ENCODE measurements at places on chromosomes 1 and 21.

DNA sequence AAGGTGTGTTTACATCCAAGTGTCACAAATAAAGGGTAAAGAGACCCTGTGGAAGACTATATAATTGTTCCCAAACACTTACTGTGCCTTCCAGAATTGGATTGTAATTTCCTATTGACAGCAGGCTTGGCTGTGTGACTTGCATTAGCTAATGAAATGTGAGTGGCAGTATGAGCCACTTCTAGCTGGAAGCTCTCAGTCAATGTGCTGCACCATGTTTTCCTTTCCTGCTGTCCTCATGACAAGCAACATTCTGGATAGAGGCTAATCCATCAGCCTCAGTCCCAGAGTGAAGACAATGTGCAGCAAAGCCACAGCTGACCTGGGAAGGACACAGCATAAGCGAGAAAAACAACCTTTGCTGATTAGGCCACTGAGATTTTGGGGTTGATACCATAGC is 5.9 kb upstream of the FOXJ3 start:
- DNase-seq, result no peak

DNA sequence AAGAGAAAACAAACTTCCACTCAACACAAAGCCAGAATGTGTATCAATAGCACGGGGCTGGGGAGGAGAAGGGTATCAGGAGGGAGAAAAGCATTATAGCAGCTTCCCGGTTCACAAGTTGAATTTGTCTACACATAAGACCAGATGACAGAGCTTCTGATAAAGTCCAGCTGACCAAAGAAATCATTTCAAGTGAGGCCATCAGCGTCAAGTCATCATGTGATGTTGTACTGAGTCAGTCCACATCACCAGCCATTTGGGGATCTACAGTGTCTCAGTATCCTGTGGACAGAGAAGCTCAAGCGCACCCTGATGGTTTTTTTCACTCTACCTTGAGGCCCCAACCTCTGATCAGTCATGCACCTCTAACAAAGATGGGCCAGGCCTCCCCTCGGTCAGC is 33.0 kb downstream of the SETD4 start:
- no peak for DNase-seq

GRCh38 chr1:154779551-154780189 is 90.4 kb downstream of the KCNN3 start:
- DNase-seq, result no peak

DNA sequence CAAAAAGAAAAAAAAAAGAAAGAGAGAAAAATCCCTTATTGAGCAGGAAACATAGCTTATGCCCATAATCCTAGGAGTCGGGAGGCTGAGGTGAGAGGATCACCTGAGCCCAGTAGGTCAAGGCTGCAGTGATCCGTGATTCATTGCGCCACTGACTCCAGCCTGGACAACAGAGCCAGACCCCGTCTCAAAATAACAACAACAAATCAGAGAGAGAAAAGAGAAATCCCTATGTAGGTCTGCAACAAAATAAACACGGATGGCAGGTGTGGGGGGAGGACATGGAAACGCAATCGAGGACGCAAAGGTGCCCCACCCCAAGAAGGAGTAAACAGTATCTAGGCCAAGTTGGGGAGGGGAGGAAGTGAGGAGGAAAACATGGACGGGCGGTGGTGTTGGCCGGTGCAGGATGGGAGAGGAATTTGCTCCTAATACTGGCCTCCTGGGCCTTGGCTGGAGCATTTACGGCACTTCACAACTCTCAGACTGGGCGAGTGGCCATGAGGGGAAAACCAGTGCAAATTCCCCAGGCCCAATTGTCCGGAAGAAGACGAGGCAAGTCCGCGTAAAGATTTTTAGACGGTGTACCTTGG is 609 bp upstream of the CHTOP start:
- no peak for DNase-seq

DNA sequence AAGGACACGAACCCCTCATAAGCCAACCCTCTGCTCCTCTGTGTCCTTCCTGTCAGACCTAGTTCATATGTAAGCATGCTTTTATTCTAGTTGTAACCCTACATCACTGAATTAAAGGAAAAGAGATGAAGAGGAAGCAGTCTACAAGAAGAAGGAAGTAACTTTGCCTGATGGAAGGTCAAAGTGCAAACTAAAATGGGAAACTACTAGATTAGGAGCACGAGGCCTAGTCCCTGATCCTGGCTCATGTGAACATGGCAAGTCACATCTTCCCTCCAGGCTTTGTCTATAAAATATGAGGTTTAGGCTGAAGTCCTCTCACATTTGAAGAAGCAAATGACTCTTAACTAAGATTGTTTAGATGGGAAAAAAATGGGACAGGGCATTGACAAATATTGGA is 13.2 kb downstream of the ZMYND12 start:
- no peak for DNase-seq

- DNase-seq, result no peak
Measured at GRCh38 chr1:112956544-112957132, 642 bp upstream of the SLC16A1 start.

GRCh38 chr1:202010180-202011015 is at the start of gene ELF3:
TSS of gene ELF3 (plus strand) at chr1:202010587. CDS start at chr1:202011137, 550 bp downstream.
- no peak for DNase-seq

- peak; percentile 43 for DNase-seq
Measured at GRCh38 chr1:93614986-93615581, 66.6 kb downstream of the BCAR3 start.

GRCh38 chr1:2412773-2413494 is 570 bp upstream of the PEX10 start:
- DNase-seq, result no peak

DNA sequence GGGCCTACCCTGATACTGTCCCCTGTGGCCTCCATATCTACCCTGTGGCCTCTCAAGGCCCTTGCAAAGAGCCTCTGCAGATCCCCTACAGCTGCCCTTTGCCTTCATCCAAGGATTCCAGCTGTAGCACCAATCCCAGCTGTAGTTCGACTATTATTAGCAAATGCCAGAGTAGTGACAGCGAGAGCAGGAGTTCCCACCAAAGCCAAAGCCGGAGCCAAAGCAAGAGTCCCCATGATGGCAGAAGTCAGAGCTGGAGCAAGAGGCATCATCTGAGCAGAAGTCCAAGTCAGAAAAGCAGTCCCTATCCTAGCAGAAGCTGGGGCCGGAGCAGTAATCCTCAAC is 2.7 kb downstream of the NSUN4 start:
- DNase-seq, result no peak

Data from activated CD4-positive, alpha-beta T cell treated with anti-CD3 and anti-CD28 coated beads for 24 hours (primary cell).